GM12865 (cell line): ENCODE measurements at places on chromosomes 2 and 18.

DNA sequence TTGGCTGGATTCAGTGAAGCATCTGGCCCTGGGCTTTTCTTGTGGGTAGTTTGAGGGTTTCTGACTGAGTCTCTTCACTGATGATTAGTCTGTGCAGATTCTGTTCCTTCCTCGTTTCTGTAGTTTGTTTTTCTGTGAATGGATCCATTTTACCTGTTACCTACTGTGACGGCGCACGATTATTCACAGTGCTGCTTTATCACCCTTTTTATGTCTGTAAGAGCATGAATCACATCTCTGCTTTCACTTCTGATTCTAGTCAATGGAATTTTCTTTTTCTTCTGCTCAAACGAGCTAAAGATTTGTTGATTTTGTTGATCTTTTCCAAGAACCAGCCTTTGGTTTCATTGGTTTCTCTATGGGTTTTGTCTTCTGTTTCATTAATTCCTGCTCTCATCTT, 60.8 kb downstream of the SLC66A2 start:
- DNase-seq = no peak

DNA sequence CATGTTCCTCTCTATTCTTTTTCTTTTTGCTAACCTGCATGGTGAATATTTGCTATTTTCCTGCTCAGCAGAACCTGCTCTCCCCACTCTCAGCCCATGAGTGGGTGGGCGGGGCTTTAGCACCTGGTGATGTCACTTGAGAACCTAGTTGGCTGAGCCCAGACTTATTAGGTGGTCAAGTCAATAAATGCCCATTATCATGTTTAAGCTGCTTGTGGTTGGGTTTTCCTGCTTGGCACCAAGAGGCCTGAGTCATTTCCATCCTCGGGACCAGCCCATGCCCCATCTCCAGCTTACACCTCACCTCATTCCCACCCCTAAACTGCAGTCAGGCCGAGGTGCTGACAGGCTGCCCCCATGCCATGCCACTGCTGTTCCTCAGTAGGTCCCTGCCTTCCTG, 226.6 kb downstream of the ANKRD30B start:
- DNase-seq = no peak

DNA sequence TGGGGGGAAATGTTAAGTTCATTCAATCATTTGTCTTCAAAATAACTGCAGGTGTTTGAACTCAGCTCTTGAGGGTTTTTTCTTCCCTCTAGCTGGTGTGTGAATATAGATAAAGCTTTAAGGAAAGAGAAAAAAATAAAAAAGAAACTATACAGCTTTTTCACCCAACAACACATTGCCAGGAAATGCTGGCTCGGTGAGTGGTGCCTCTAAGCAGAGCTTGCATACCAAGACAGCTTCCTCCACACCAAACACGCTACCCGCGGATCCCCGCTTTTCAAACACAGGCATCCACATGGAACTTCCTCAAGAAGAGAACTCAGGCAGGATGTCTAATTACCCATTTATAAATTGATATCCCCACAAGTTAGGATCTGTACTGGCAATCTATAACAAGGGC, 69.8 kb upstream of the TANK start:
- DNase-seq = peak; percentile 86

DNA sequence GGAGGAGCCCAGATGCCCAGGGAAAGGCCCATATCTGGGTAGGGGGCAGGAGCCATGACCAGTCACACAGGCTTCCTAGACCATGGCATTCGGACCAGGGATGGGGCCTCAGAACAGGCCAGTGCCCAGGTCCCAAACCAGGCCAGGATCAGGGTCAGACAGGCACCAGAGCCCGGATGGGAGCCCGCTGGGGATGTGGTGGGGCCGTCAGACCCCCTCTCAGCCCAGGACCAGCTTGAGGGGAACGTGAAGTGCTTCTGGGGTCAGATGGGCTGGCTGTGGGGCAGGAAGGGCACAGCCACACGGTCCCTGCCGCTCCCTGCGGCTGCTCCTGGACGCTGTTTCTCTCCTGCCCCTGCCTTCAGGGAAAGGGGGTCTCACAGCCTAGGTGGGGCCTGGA, 39.1 kb downstream of the SNED1 start:
- no peak for DNase-seq

GRCh38 chr2:233728723-233729301, at the start of gene UGT1A3:
TSS of gene UGT1A3 (plus strand) at chr2:233729042. CDS start at chr2:233729127, 85 bp downstream.
- no peak for DNase-seq

- DNase-seq = no peak
These were observed 306.9 kb downstream of the ZNF516 start for GRCh38 chr18:76188097-76188496.

DNA sequence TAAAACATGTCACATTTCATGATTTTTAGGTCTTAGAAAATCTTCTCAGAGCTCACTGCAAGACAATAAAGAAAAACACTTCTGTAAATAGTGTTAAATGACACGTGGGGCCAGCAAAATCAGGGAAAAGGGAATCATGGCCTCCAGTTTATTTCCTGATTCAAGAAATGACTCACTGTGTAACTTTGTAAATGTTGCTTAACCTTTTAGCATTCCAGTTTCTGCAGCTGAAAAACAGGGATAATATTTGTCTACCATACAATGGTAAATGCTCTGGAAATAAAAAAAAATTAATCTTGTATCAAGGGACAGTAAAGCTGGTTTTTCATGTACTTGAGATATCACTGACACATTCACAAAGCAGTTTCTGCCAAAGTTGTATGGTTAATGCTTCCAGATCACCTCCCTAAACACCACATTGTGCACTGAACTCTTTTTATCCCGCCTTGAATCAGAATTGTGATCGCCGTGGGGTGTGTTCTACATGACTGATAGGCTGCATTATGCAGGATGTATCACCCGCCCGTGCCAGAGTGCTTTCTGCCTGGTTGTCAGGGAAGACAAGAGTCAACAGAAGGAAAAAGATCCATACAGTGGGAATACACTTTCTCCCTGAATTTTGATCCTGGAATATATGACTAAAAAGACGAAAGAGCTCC, 238.8 kb downstream of the IKZF2 start:
- DNase-seq = no peak

GRCh38 chr2:179467111-179467510, 202.5 kb upstream of the SESTD1 start:
- DNase-seq = no peak

DNA sequence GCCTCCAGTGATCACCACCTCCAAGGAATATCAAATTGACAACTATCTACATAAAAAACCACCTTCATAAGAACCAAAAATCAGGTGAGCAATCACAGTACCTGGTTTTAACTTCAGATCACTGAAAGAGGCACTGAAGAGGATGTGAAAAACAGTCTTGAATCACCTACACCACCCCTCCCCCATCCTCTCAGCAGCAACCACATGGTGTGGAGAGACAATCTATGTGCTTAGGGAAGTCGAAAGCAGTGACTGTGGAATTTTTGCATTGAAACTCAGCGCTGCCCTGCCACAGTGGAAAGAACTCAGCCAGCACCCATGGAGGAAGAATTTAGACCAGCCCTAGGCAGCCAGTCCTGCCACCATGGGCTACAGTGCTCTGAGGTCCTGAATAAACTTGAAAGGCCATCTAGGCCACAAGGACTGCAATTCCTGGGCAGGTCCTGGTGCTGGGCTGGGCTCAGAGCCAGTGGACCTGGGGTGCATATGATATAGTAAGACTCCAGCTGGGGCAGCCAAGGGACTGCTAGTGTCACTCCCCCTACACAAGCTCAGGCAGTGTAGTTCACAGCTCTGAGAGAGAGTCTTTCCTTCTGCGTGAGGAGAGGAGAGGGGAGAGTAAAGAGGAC, 75.6 kb downstream of the ATL2 start:
- peak; percentile 76 for DNase-seq

DNA sequence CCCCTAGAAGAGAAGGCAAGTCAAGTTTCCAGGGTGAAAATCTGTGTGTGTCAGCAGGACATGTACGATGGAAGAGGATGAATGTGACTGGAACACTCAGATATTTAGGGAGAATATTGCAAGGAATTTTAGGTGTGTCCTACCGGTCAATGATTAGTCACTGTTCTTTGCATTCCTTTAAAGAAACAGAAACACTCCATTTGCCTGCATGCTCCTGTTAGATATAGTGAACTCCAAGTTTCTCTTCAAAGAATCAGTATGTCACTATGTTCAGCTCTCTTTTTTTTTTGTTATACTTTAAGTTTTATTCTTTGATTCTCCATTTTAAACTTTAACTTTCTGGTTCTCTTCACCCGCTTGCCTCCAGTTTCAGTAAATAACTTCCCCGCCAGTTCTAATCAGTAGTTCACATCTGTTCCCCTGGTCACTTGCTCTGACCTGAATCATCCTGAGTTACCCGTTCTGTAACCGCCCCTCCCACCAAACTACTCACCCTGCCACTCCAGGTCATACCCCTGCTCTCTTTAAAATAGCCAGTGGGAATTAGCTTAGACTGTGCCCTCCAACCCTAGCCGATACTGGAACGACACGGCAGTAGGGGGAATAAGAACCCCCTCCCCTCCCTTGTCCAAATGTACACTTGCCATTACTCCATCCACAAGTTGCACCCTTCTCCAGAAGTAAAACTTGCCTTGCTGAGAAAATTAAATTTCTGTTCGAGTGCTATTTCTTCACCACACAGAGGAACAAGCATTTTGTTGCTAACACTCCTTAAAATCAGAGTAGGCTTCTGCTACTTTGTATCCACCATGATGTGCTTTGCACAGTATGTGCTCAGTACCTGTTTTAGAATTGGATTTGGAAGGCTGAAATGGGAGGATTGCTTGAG, 268.4 kb downstream of the METTL4 start:
- no peak for DNase-seq

- DNase-seq = peak; percentile 67
These were observed 667 bp downstream of the TRIB2 start for GRCh38 chr2:12717191-12718014.

DNA sequence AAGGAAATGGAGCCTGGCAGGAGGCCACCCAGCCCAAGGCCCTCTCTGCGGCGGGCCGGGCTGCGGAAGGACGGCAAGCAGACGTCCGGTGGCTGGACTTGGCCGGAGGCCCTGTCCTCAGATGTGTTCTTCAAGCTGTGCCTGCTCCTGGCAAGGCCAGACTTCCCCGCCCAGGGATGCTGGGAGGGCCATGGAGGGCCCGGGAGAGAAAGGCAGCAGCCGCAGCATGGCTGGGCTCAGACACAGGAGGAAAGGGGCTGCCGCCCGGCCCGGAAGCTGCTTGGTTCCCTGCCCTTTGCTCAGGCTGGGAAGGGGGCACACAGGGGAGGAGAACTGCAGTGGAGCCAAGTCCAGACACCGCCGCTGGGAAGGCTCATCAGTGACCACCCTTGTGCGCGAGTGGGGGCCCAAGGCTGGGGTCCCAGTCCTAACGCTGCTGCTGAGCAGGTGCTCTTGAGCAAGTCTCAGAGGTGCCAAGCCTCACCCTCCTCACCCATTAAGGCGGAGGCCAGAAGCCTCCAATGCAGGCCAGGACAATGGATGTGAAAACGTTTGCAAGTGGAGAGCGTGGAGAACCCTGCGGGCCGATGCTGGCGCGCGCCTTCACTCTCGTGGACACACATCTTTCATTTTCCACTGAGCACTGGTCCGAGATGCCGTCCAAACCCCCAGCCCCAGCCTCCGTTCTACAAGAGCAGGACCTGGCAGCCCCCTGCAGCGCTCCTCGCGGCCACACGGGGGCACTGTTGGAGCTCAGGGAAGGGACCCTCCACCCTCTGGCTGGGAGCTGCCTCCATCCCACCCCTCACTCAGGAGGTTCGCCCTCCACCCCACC, 7.9 kb downstream of the CROCC2 start:
- peak; percentile 54 for DNase-seq

DNA sequence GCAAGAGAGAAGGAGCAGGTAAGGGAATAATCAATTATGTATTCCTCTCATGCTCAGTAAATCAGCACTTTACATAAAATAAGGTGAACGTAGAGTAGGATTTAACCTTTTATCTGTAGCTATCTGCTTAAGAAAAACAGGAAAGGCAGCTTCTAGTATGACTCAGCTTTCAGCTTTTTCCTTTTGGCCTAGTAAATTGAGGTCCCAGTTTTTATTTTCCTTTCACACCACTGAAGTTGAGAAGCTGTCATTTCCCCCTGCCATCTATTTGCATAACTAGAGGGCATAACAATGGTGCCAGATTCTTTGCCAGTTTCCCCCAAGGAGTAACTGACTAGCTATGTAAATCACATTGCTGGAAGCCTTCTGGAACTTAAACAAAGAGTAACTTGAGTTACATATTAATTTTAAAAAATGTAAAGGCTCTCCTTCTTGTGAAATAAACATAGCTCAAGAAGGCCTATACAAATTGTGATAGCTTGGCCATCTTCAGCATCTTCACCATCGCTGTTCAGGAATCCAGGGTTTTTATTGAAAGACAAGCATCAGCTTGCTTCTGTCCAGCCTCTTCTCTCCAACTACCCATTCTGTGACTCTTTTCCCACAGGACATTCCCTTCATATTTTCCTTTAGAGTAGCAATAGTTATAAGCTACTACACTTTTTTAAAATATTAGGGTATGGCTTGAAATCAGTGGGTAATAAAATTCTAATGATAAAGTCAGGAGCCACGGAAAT, 97.0 kb downstream of the KYNU start:
- DNase-seq = peak; percentile 19

DNA sequence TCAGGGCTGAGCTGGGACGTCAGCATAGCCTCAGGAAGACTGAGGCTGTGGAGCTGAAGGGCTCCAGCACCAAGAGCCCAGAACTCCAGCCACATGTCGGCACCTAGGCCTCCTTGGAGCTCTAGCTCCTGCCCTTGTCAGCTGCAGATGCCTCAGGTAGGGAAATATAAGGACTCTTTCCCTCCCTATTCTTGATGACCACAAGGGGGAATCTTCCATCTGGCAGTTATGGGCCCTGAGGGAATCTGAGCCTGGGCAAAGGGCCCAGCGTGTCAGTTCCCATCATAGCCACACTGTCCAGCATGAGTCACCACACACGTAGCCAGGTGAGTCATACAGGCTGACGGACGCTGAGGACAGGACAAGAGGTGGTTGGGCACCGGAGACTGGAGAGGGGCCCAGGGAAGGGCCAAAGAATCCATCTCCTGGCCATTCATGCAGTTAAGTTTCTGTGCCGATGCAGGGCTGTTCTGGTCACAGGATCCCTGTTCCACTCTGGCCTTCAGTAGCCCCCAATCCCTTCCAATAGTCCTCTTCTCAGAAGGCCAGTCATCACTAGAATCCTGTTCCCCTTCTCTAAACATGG, 1.8 kb downstream of the MPV17 start:
- no peak for DNase-seq

GRCh38 chr18:477565-477964, 22.9 kb downstream of the COLEC12 start:
- peak; percentile 44 for DNase-seq

- no peak for DNase-seq
These were observed 86.4 kb downstream of the MAP4K3 start for GRCh38 chr2:39350658-39351057.

DNA sequence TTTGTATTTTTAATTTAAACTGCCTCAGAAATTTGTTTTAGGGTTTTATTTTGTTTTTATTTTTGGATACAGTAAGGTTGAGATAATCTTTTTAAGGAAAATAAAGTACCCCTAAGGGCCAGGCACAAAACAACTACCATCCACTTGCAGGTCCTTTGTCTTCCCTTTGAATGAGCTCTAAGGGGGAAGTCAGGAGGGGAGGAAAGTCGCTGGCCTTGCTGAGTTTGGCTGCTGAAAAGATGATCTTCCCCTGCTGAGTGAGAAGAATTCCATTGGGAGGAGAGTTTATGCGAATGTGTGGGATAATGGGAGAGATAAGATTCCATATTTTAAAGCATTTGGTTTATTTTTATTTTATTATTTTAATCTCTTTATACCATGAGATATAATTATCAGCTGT, 100.7 kb downstream of the ARHGAP15 start:
- DNase-seq = no peak
